NCI-H1092 (cell line): ENCODE measurements at places on chromosomes 16 and 17.
A peak's percentile ranks its signal among the peaks of the same experiment; 100 is the strongest.

DNA sequence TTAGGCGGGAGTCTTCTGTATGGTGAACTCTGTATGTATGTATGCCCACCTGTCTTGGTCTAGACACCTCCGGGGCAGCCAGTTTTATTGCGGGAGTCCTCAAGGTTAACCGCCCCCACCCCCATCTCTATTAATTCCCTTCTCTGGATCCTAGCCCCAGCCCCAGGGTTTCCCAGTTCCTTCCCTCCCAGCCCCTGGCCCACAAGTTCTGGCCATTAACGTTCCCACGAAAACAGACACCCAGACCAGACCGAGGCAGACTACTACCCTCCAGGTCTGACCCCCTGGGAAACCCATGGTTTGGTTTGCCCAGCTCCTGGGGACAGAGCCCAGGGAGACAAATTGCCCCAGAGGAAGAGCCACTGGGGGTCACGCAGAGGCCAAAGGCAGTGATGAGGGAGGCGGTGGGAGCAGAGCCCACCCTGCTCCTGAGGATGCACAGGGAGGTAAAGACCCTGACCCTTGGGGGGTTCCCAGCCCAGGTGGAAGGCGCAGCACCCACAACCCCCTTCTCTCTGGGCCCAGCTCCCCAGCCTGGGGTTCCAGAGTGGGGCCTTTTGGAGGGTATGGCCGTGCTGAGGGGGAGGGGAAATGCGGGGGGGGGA lies 8.5 kb downstream of the TBKBP1 start:
- no peak for DNase-seq

DNA sequence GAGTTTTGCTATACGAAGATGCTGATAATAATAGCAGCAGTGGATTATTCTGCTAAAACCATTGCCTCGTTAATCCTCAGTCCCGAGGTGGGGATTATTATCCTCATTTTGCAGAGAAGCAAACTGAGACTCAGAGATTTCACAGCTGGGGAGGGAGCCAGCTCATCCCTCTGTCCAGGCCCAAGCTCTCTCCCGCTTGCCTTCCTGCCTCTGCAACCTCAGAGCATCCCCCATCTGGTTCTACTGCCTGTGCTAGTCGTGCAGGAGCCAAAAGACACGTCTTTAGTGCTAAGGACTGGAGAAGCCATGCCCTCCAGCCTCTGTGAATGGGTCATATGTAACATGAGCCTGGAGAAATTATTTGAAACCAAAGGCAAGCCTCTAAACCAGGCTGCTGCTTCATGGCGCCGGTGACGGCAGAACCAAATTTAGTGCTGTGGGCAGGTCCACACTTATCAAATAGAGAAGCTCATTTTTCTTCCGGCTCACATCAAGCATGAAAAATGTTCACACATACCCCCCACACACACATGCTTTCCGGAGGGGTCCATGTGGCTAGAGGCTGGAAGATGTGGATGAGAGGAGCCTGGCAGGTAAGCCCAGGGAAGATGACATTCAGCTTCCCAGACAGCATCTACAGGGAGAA lies 13.5 kb downstream of the MAPT start:
- DNase-seq = peak; percentile 39

GRCh38 chr16:12405089-12405488 lies 398.6 kb downstream of the CPPED1 start:
- DNase-seq = no peak

- DNase-seq = peak; percentile 45
Measured at GRCh38 chr17:81044764-81045589, 10.0 kb downstream of the BAIAP2 start.

GRCh38 chr17:79338152-79338551 lies 263.5 kb downstream of the ENGASE start:
- no peak for DNase-seq

DNA sequence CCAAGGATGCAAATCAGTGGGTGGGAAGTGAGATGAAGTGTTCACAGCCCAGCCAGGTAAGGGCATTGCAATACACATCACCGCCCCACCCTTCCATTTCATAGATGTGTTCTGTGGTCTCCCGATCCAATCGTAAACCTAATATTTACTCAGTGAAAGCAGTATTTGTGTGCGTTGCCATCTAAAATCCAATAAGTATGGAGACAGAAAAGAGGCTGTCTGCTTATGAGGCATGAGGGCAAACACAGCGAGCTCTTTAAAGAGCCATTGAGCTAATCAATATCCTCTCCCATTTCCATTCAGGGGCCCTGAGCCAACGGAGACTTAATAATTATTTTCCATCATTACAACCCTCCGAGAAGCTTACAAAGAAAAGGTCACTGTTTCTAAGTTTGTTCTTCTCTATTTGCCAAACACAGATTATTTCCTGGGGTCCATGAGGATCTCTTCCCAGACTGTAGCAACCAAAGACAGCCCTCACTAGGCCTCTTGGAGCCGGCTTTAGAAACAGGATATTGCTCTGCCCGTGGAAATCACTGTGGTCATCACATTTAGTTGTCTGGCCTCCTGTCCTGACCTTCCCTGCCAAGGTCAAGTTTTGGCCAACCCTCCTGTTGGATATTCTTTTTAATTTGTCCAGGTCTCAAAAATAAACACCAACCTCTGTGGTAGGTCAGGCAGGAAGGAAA lies 120.1 kb downstream of the SLC39A11 start:
- peak; percentile 56 for DNase-seq

DNA sequence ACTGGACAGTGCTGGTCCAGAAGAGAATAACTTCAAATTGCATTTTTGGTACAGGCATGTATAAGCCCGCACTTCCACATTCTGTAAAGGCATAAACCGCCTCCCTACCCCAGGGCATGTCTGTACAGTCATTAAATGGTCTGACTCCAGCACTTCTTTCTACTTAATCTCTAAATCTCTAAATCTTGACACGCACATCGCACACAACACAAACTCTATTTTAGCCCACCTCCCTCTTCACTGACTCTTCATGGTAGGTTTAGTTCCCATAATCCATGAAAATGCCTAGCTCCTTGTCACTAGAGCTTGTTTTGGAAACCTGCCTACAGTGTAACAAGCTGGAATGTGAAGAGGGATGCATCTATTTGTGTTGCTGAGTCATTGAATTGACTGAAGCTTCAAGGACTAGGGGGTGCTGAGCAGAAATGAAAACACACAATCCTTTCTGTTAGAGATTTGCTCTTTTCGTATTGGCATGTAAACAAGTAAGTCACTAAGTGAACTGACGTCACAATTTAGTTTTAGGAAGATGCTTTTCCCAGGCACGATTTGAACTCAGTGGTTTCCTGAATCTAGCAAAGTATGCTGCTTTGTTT lies 1.6 kb upstream of the DUSP14 start:
- peak; percentile 11 for DNase-seq

DNA sequence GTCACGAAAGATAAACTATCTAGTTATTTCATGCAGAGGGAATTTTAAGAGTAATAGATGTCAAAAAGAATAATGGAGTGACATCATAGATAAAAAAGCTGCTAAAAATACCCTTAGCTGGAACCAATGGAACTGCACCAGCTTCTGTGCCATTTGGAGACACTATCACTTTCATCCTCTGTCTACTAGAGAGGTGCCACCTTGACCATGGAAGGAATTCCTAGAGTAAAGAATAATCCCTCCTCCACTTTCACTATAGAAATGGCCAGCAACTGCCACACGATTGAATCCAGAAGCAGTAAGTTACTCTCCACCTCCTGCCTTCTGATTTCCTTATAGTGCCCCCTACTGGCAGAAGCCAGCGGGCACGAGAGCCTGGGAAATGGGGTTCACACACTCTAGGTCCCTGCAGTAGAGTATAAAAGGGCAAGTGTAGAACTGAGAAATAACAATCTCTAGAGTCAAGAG lies 2.8 kb upstream of the ALDH3A2 start:
- peak; percentile 6 for DNase-seq

GRCh38 chr17:44402564-44403172 lies 13.2 kb upstream of the ITGA2B start:
- no peak for DNase-seq

- no peak for DNase-seq
Measured at GRCh38 chr17:4708436-4708835, 2.0 kb upstream of the ARRB2 start.

GRCh38 chr17:79413611-79414010 lies 197.2 kb downstream of the RBFOX3 start:
- peak; percentile 68 for DNase-seq

DNA sequence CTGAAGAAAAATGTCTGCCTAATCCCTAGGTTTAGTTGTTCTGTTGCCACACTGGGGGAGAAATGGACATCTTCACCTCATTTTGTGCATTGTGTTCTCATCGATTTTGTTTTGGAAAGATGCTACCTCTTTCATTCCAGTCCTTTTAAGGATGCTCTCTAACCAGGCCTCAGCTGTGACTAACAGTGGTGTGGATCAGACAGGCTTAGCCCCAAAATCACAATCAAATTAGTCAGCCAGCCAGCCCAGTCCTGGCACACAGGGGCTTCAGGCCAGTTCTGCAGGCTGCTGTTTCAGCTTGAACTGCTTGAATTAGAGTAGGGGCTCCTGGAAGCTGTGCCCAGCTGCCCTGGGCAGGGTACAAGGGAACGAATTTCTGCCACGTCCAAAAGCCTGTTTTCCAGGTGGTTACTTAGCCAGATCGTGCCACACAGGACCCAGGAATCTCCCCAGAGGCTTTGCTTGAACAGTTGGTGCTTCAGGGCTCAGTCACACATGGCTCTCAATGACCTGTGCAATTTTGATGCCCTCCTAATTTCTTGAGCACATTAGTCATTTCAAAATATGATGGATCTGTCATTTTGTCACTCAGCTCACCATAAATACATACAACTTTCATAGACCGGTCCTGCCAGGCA lies 60.7 kb downstream of the CLEC16A start:
- no peak for DNase-seq

DNA sequence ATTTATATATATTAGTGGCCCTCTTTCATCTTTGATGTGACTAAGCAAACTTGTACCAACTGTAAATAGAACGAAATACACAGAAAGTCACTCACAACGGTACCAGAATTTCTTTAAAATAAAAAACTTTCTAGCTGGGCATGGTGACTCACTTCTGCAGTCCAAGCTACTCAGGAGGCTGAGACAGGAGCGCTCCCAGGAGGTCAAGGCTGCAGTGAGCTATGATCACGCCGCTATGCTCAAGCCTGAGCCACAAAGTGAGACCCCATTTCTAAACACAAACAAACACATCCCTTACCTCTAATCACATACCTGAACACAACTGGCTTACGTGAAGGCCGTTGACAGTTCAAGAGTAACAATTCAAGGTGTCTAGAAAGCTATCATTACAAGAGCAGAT lies 29.7 kb downstream of the STAT5B start:
- no peak for DNase-seq

DNA sequence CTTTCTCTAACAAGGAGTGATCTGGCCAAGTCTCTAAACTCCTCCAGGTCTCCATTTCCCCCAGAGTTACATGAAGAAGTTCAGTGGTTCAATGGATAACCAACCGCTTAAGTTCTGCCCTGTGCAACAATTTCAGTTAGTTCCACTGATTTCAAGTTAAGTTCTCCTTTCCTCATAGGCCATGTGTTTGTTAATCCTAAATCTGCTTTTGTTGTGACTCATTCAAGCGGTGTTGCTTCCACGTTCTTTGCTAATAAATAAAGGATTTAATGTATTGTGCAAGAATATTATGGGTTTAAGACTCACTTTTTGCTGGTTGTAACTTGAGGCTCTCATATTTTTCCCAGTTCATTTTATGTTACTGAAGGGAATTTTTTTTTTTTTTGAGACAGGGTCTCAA lies 36.3 kb downstream of the GNA13 start:
- DNase-seq = no peak

GRCh38 chr17:41553176-41553575 lies 18.7 kb downstream of the KRT9 start:
- no peak for DNase-seq

DNA sequence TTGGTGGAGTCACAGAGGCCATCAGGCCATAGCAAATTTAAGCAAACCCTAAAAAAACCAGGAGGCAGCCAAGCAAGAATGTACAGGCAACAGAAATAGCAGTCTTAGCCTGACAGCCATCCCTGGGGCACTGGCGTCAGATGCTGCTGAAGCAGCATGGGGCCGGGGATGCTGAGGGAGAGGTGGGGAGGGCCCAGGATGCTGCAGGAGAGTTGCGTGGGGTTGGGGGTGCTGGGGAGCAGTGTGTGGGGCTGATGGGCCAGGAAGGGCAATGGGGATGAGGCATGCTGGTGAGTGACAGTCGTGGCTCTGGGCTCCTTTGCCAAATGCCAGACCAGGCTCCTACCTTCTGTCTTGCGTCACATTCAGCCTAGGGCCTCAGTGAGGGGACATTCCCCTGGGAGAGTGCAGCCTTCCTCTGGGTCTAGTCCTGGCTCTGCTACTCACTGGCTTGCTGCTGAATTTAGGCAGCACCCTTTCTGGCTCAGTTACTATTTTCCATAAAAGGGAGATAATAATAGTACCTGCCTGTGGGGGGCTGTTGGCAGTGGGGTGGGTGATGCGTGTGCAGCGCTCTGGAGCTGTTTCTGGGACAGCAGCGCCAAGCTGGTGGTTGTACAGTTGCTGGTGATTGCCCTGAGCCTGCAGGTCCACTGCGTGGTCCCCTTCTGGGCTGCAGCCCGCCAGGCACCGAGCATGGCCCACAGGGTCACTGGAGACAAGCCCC lies 88.1 kb downstream of the AMFR start:
- no peak for DNase-seq
